Activated CD8-positive, alpha-beta T cell treated with anti-CD3 and anti-CD28 coated beads, Interleukin-2, amount 10 ng/mL, durations not matched to agents 7 days and 5 days (primary cell): ENCODE measurements at places on chromosomes 3 and 15.

GRCh38 chr3:187783098-187783497, 37.8 kb upstream of the BCL6 start:
- peaks cover 25% of the 10 kb centered on the region for H3K4me1 ChIP-seq
- H3K36me3 ChIP-seq: peaks cover 14% of the 10 kb centered on the region
- H3K4me3 ChIP-seq: no peak overlapping the region
- no peaks in the 10 kb centered on the region for H3K27me3 ChIP-seq
- no peak for DNase-seq
- no peak overlapping the region for H3K27ac ChIP-seq

- peaks cover 6% of the 10 kb centered on the region for H3K36me3 ChIP-seq
- peaks cover 18% of the 10 kb centered on the region for H3K4me1 ChIP-seq
- no peaks in the 10 kb centered on the region for H3K27me3 ChIP-seq
- DNase-seq: no peak
These were observed 18.8 kb upstream of the BCL6 start for GRCh38 chr3:187763850-187764648.

DNA sequence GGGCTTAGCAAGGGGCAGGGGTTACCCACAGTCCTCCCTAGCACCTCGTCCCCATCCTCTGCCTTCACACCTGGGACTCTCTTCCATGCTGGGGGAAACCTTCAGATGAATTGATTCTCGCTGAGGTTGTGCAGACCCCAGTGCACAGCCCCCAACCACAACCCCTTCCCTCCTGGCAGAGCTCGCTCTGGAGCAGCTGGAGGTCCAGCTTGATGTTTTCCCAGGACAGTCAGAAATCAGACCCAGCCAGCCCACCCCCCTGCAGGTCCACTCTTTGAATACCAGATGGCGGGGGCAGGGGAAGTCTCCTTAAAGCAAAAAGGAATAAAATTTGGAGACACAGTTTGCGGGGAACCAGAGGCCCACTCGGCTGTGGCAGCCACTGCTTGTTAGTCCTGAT, 234.4 kb downstream of the XXYLT1 start:
- H3K4me3 ChIP-seq: no peak overlapping the region
- H3K27ac ChIP-seq: no peak overlapping the region
- H3K36me3 ChIP-seq: no peaks in the 10 kb centered on the region
- no peaks in the 10 kb centered on the region for H3K4me1 ChIP-seq
- DNase-seq: no peak

DNA sequence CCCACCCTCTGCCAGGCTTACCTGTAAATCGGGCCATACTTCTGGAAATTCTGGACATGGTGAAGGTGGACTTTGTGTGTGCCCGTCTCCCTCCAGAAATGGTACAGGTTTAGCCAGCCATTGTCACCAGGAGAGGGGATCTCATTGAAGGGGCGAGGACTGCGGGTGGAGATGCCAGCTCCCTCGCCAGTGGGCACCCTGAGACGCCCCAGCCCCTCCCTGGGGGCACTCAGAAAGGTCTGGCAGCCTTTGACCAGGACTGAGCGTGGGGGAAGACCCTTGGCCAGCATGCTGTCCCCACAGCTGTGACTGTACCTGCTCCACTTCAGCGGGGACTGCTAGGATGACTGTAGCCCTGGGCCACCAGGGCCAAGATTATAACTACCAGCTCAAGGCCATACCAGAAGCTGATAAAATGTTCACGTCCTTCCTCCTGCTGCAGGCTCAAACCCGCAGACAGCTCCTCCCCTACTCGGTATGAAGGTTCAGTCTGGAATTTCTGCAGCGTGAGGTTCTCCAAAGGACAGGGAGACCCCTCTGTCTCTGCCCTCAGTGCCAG, at the start of gene CYP11A1:
Gene CYP11A1, minus strand, starts transcription at position 351 of the 559 bp plus-strand sequence. Its CDS starts 61 bp downstream, at position 290.
- H3K27ac ChIP-seq: no peak within 1 kb of the TSS
- peak within 1 kb of the TSS; percentile 29 for H3K4me3 ChIP-seq
- no peak for DNase-seq
- H3K36me3 ChIP-seq: no peaks in the 10 kb centered on the region
